HepG2 (cell line): ENCODE measurements at places on chromosomes 7 and 10. TPM values are rescaled to one million over a fixed set of nuclear protein-coding genes. Genes with fewer than 3 reads are reported as not detected.

- DNase-seq: no peak
Measured at GRCh38 chr10:87915406-87915805, 52.0 kb downstream of the PTEN start.

DNA sequence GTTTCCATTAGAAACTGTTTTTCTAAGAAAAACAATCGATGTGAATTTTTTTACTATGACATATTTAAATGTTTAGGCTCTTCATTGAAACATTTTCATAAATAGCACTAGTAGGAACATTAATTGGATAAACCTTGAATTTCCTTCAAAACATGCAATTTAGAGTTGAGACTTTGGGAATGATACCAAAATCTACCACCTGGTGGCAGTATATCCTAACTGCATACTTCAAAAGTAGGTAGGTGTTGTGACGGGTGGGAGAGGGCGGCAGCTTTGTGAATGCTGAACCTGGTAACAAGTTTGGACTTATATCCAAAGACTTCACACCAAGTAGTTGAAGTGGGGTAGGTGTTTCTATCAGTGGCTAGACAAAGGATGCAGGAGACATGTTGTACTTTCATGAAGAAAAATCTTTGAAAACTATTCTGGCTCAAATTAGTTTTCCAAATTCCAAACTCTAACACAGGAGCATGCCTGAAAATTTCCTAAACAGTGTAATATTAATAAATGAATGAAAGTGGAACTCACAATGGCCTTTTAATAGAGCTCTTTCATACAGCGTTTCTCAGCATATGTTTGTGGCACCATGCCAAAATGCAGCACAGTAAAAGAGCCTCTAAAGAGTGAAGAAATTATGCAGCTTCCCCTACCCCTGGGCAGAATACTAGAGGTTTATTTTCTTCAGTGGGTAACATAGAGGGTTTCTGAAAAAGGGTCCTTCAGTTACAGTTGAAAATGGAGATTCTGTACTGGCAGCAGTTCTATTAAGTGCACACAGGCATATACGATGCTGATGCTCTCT, 201.0 kb upstream of the TPK1 start:
- DNase-seq: peak; percentile 28

DNA sequence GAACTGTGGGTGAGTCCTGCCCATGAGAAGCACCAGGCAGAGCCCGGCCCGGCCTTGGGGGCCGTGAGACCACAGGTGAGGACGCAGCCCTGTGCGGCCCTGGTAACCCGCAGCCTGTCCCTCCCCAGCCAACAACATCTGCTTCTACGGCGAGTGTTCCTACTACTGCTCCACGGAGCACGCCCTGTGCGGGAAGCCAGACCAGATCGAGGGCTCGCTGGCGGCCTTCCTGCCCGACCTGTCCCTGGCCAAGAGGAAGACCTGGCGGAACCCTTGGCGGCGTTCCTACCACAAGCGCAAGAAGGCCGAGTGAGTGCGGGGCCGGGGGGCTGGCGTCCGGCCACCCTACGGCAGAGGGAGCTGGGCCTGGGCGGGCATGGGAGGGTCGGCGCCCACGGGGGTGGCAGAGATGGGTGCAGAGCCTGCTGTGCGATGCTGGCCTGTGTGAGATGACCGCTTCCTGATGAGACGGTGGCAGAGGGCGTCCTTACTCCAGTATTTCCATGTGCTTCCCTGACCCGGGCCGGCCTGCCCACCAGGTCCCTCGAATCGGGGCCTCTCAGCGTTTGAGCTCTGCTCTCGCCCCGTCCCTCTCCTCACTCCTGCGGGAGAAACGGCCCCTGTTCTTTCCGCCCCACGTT, 34.1 kb upstream of the FOXL3 start:
- no peak for DNase-seq

Gene UCN3
- total RNA-seq: not detected in 2 replicates

Gene ZNF777
- total RNA-seq: 4.4 and 6.0 TPM in 2 replicates

Gene ASB4
- 1.1 and 1.3 TPM in 2 replicates for total RNA-seq

Gene GDF10
- not detected in 2 replicates for total RNA-seq

Gene RADIL
- 0.09 and 0.52 TPM in 2 replicates for total RNA-seq
